ENCODE measurements at places on chromosomes 2 and 18.
A peak's percentile ranks its signal among the peaks of the same experiment; 100 is the strongest.

DNA sequence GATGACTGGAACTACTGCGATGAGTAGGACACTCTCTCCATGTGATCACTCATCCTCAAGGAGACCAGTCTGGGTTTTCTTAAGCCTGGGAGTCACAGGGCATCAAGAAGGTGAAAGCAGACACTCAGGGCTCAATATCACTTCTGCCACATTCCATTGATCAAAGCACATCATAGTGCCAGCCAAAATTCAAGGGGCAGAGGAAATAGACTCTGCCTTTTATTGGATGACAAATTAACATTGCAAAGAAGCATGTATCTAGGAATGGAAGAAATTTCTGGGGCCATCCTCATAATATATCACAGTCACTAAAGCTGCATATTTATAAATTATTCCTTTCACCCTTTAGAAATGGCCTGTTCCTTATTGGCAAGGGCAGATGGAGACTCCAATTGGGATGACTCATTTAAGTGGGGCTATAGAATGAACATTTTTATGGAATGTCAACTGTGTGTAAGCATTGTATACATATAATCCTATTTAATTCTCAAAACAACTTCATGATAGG is 114.8 kb upstream of the CDC42EP3 start:
- DNase-seq: no peak

DNA sequence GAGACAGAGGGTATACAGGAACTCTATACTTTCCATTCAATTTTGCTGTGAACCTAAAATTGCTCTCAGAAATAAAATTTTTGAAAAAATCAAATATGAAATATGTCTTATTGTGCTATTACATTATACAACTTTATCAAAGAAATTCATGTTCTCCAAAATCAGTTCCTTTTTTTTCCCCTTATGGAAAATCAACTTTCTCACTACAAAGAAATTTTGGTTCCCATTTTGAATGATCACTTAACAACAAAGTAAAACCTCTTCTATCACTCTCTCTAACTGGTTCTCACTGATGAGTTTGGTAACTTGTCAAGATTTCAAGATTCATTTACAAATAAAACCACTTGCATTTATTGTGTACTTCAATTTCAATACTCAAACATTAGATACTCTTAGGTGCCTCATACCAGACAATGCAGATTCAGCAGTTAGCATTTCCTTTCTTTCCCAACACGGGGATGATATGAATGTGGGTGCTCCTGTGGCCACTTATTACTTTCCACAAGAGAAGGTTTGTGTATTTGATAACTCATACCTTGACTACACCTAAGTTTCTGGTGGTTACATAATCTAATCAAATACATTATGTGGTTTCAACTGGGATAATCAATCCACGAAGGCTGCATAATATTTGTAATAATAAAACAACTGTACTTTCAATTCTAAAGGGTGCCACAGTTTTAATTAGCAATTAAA is 6.4 kb downstream of the PSME4 start:
- peak; percentile 52 for DNase-seq

GRCh38 chr2:64626146-64626809 is 27.4 kb downstream of the SERTAD2 start:
- no peak for DNase-seq

GRCh38 chr18:62844850-62845643 is 129.7 kb downstream of the PHLPP1 start:
- DNase-seq: peak; percentile 42

DNA sequence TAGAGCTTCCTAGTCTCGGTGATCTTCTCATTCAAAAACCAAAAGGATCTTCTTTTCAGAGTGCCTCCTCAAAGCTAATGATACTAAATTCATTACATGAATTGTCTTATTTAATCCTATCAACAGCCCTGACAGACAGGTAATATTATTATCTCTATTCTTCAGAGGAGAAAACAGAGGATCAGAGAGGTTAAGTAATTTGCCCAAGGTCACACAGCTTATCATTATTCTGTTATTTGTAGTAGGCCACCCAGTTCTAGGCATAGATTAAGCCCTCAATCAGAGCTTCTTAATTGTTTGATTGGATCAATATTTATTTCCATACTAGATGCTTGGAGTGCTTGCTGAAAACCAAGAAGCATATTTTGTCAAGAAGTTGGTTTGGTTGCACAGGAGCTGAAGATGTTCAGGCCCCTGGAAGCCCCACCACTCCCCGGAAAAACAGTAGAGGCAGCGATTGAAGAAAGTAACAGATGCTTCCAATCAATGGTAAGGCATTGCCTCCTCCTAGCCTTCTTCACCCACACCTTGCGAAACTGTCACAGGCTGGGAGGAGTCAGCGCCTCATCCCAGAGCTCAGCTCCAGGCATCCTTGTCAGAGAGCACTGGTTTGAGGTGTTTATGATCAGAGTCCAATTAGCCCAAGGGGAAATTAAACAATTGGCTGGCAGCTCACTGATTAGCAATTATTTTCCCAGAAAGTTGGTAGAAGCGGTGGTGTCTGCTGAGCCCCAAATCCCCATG is 487.2 kb downstream of the BCL11A start:
- no peak for DNase-seq

Data from GM12865 (cell line).